ENCODE measurements at places on chromosomes 2 and 18. TPM values are rescaled to one million over a fixed set of nuclear protein-coding genes. Genes with fewer than 3 reads are reported as not detected.

Gene PSMD14
- polyA plus RNA-seq = 45.7 TPM

- no peak for DNase-seq
These were observed 150.6 kb downstream of the HRH4 start for GRCh38 chr18:24611075-24611474.

- no peak for DNase-seq
These were observed 74.0 kb upstream of the FZD7 start for GRCh38 chr2:201959626-201960025.

- peak; percentile 66 for DNase-seq
These were observed 9.0 kb downstream of the CYBRD1 start for GRCh38 chr2:171531291-171531690.

DNA sequence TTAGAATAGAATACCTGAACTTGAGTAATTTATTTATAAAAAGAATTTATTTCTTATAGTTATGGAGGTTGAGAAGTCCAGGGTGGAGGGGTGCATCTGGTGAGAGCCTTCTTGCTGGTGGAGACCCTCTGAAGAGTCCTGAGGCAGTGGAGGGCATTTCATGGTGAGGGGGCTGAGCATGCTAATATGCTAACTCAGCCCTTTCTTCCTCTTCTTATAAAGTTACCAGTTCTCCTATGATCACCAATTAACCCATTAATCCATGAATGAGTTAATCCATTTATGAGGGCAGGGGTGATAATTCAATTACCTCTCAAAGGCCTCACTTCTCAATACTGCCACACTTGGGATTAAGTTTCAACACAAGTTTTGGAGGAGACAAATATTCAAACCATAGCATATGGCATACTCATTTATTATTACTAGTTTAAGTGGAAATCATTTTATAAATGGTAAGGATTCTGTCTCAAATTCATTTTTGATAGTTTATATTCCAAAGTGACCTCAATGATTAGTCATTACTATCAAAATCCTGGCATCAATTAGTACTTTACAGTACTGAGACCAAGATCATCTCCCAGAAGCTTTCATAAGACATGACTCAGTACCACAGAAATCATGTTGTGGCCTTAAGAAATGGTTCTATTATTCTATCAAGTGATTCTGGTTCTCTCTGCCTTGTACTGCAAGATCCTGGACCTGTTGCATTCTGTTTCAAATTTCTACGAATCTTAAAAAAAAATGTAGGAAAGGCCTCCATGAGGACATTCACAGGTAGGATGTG is 5.5 kb downstream of the ZNF396 start:
- DNase-seq = no peak

DNA sequence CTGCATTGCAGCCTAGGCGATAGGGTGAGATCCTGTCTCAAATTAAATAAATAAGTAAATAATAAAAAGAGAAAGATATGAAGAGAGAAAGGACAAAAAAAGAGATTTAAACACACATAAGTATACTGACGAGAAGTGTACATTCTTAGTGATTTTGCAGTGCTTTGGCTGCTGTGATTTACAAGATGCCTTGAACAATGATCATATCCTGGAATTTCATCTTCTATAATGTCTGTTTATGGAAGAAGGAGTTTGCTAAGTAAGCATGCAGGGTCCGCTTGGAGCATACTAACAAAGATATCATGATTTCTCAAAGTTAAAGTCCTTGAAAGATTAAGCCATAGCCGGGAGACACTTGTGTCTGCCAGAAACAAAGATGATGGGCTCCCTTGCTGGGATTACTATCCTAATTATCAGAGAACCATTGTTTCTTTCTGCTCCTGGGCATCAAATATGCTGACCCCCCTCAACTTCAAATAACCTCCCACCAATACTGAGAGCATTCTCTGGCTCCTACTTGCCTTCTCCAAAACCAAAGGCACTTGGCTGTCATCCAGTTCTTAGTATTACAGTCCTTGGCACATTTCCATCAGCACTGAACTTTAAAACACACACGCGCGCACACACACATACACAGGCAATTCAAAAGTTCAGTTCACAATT is 47.5 kb upstream of the STAM2 start:
- DNase-seq = peak; percentile 86

- no peak for DNase-seq
These were observed 57.7 kb downstream of the SLC25A12 start for GRCh38 chr2:171836146-171836910.

Gene ITSN2
- 22.8 TPM for polyA plus RNA-seq

- DNase-seq = no peak
These were observed 5.6 kb upstream of the FIGN start for GRCh38 chr2:163741435-163741834.

GRCh38 chr2:10305254-10305635 is 2.5 kb downstream of the HPCAL1 start:
- DNase-seq = no peak

DNA sequence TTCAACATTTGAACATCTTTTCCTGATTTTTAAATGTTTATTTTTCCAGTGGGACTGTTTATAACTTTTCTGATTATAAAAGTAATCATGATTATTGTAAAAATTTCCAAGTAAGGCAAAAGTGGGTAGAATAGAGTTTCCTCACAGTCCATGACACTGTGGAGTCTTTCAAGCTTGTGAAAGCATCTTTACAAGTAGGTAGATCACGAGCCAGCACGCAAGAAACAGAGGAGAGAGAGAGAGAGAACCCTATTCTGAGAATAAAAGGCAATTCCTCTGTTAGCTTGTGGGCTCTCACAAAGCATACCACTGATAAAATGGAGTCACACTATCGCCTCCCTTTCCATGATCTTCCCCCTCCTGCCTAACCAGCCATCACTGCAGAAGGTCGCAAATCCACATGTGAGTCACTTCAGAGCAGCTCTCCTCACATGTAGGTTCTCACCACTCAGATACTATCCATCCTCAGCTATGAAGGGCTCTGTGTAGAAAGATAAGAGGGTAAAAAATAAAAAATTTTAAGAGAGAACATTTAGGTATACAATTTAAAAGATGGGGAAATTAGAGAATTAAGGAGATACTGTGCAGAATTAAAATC is 40.3 kb downstream of the AAK1 start:
- no peak for DNase-seq

DNA sequence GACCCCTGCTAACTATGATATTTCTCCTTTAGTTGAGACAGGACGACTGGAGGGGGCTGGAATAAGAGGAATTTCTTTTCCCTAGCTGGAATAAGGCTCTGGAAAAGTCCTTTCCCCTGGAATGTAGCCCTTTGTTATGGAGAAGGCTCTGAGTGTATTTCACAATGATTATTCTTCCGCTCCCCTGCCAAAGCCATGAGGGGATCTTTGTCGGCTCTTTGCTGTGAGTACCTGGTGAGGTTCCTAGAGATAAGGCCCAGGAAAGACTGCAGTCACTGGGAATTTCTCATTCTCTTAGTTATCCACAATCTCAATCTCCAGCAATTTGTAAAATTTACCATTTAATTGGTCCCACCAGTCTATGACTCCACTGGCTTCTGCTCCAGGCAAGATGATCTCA is 340.2 kb upstream of the HNRNPA3 start:
- no peak for DNase-seq

DNA sequence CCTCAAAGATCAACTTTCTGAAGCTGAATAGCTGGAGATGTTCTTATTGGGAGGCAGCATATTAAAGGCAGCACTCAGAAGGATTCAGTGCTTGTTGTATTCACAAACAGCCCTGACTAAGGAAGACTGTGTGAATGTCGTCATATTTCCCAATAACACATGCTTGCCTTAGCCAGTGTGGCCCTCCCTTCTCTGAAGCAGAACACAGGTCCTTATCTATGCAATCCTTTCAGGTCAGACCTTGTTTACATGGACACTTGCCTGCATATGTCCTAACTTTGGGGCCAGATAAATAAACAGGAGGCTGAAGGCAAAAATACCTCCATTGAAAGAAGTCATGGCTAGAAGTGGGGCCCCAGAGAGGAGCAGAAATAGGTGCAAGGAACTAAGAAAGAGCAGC is 97.2 kb downstream of the SLC4A3 start:
- no peak for DNase-seq

DNA sequence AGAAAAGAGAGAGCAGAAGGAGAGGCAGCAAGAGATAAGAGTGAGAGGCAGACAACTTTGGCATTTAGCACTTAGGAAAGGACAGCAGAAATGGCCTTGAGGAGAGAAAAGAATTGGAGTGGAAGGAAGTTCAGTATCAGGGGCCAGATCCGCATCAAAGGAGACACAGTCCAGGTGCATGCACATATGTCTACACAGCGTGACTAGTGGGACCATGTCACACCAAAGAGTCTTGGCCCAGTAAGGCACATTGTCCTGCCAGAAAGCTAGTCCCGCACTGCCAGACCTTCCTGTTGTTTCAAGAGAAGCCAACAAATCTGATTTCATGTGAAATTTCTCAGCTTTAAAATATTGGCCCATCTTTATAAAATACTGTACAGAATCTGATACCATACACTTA is 8.5 kb upstream of the STK39 start:
- no peak for DNase-seq

GRCh38 chr18:2981212-2981728 is 31.7 kb downstream of the LPIN2 start:
- DNase-seq = no peak

Gene LTBP1
- polyA plus RNA-seq = 53.0 TPM

GRCh38 chr18:48708807-48709206 is 170.0 kb downstream of the CTIF start:
- no peak for DNase-seq

- DNase-seq = no peak
These were observed 14.0 kb downstream of the SLC14A2 start for GRCh38 chr18:45628979-45629958.

- DNase-seq = no peak
These were observed 45.9 kb upstream of the ST6GAL2 start for GRCh38 chr2:106931717-106932335.

GRCh38 chr2:101382442-101382841 is 4.9 kb downstream of the CREG2 start:
- DNase-seq = no peak

- no peak for DNase-seq
These were observed 21.6 kb downstream of the TRPM8 start for GRCh38 chr2:233938676-233939370.

DNA sequence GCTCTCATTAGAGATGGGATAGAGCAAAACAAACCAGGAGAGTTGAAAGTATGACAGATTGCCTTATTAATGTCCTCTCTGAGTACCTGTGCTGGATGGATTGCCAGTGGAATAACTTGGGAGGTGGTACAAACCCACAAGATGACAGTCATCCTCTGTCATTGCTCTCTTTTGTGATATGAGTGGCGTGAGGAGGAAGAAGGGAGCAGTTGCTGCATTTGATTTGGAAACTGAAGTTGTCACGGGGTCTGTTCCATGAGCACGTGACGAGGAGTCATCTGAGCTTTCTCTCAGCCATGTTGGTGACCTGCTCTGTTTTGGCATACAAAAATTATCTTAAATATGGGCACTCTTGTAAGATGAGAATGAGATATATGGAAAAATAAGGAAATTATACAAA is 204.9 kb downstream of the FAM210A start:
- no peak for DNase-seq

DNA sequence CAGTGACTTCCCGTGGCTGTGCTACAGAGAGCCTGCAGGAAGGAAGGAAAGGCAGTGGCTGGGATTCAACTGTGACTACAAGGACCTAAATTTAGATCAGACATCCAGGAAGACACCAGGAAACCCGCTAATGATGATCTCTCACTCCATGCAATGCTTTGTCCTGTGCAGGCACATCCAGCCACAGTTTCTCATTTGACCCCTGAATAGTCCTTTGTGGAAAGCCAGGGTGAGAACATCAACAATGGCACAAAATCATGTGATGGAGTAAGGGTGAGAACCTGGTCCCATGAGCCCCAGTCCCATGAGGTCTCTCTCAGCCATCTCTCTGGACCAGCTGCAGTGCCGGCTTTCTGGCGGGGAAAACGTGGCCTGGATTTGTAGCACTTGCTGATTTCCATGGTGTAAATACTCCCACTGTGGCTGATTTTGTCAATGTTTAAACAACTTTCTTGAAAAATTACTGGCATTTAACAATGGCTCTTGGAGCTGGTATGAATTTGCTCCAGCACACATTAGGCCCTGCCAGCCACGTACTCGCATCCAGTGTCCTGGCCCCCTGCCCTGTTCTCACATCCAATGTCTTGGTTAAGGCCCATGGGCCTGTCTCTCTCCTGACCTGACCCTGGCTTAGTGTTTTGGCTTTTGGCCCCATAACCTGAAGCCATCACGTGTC is 159.0 kb upstream of the HAAO start:
- peak; percentile 92 for DNase-seq

Gene KCNS3
- 1.3 TPM for polyA plus RNA-seq

Gene KCNIP3
- 3.9 TPM for polyA plus RNA-seq

GRCh38 chr18:3713166-3713565 is 263.2 kb downstream of the TGIF1 start:
- DNase-seq = no peak

DNA sequence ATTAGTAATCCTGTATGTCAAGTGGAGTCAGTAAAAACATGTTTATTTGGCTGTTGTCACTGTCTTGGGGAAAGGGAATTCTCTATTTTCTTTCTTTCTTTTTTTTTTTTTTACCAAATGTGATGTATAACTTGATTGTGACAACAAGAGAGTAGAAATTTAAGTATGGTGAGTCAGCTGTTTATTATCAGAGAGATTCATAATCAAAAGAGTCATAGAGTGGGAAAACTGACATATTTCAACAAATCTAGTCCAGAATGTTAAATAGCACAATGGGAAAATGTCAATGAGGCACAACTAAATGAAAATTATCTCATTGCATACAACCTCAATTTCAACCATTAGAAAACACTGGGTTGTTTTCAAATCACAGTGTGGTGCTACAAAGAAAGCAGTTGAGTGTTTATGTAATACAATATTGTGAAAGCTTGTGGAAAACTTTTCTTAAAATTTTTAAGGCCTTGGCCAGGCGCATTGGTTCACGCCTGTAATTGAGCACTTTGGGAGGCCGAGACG is 111.9 kb upstream of the DTNA start:
- DNase-seq = no peak

DNA sequence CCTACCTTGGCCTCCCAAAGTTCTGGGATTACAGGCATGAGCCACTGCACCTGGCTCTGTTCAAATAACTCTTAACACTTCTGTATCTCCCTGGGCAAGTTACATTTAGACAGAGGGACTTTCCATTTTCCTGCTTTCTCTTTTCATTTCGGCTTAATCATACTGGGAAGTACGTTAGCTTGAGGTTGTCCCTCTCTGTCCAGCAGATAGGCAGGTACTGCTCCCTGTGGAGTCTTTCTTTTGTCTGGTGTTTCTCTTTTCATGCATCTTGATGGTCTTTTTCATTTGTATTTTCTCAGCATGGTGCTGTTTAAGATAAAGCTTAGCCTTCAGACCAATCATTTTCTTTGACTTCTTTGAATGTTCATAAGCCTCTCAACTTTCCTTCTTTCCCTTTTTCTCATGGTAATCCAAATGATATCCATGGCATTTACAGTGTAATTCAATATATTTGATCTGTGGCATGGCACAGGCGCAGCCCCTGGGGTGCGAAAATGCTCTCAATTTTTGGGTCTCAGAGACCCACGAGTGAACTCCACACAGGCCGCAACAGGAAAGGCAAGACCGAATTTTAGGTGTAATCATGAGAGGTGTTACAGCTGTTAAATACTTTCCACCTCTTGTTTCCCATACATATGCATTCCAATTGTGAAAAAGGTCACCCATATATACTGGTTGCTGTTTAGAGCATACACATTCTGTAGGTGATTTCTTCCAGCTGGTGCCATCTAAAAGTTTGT is 99.9 kb upstream of the MYO3B start:
- no peak for DNase-seq

All from right cardiac atrium (tissue), 5 donors.